ENCODE measurements at places on chromosomes 13 and 19.

DNA sequence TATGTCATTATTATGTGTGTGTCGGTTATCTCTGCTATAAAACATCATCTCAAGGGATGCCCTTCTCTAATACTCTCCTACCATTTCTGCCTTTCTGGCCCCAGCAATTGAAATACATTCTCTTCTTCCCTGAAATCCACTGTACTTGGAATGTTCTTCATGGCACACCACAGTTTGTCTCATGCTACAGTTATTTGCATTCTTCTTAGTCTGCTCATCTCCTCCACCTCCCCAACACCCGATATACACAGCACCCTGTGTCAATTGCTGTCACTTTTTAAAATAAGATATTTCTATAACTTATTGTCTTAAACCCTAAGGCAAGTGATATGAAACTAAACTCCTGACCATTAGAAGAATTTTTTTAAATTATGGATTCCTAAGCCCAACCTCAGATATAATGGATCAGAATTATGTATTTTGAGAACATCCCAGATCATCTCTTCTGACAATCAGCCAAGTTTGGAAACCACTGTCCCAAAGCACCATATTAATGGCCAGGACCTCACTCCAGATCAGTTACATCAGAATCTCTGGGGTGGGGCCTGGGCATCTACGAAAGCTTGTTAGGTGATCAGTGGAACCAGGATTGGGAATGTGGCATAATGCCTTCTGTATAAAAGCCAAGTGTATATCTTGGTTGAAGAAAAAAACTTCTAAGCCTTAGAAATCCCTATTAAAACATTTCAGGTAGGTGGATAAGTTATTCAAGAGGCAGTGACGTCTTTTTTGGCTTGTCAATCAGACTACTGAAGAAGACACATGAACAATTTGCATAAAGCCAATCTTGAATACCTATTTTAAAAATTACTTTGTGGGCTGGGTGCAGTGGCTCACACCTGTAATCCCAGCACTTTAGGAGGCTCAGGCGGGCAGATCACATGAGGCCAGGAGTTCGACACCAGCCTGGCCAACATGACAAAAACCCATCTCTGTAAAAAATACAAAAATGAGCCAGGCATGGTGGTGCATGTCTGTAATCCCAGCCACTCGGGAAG is 30.0 kb upstream of the KBTBD7 start:
- DNase-seq = no peak

- no peak for DNase-seq
Measured at GRCh38 chr19:35293363-35293739, 1.4 kb downstream of the MAG start.

GRCh38 chr19:30895946-30896345 is 453.3 kb downstream of the TSHZ3 start:
- no peak for DNase-seq

DNA sequence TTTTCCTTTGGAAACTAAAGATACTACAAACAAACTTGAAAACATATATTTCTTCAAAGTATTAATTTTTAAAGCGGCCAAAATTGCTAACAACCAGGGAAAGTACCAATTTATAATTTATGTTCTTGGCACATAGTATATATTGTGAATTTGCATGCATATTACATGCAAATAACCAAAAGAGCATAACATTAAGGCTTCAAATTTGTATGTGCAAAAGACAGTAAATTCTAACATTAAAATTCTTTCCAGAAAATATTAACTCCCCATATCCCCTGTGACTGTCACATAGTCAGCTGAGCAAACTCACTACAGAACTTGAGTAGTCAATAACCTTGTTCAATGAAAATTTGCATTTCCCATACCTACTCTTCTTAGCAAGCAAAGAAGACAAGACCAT is 133.4 kb downstream of the ENOX1 start:
- no peak for DNase-seq

DNA sequence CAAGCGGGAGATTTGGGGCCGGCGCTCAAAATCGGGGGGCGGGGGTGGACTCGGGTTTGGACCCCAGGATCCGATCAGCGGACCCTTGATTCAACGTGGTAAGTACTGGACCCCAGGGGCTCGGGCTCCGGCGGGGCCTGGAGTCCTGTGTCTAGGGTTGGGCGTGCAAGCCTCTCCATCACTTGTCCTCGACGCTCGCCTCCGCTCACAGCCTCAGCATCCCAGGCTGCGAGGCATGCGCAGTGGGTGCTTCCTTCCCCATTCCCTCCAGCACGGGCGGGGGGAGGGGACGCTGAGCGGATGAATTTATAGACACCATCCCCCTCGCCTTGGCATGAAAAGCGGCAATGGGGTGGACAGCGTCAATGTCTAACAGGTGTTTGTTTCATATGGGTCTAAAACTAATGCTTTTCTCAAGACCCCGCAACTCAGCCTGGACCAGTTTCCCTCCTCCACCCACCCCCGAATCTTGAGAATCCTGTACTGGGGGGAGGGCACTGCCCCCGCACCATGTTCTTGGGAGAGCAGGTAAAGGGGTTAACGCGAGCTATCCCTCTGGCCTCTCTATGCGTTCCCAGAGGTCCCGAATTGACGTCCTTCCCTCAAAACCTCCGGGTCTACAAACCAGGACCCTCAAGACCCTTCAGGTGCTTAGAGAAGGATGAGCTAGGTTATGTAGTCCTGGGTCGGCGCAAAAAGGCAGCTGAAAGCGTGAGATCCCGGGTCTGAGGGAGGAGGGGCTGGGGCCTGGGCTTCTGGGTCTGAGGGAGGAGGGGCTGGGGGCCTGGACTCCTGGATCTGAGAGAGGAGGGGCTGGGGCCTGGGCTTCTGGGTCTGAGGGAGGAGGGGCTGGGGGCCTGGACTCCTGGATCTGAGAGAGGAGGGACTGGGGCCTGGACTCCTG is 579 bp downstream of the CPT1C start:
- no peak for DNase-seq

GRCh38 chr19:4815426-4816201 is 15.9 kb downstream of the TICAM1 start:
- peak; percentile 84 for DNase-seq

DNA sequence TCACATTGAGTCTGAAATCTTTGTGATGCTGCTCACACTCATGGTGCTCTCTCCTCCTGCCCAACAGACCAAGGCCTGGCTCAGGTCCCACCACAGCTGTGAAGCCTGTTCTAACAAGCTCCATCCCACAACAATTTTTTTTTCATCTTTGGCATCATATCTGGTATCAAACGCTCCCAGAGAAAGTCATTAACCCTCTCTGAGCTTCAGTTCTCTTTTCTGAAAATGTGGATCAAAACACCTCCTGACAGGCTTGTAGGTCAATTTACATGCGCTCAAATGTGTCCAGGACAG is 224.4 kb downstream of the LACC1 start:
- DNase-seq = no peak

- no peak for DNase-seq
Measured at GRCh38 chr19:2015608-2015950, at the start of gene BTBD2. Gene BTBD2, minus strand, starts transcription at chr19:2015714. Its CDS starts 11 bp downstream, at chr19:2015703.

DNA sequence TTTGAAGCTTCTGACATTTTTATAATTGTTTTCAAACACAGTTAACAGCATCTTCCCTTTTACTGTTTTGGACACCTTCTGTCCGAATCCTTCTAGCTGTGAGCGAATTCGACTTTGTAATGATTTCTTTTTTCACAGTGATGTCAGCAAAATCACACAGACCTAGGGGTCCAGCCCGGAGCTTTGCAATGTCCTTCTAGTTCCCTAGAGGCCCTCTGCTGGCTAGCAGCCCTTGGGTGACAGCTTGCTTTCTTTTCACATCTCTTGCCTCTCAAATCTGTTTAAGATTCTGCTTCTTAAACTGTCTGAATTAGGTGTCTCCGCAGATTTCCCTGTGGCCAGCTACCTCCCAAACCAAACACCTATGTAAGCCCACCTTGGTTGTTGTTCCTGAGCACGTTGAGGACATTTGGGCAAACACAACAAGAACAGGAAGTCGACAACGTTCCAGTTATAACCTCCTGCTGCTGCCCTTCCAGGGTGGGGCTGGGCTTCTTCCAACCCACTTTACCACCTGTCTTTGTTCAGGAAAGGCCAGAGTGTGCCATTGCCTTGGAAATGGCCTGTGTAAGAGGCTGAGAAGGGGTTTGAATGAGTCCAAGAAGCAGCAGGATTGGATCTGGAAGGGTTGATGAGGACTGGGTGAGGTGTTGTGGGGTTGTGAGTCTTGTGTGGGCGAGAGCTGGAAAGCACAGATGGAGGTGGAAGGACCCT is 123.1 kb downstream of the ATP8A2 start:
- no peak for DNase-seq

- DNase-seq = no peak
Measured at GRCh38 chr19:6693056-6693471, 23.1 kb upstream of the TNFSF14 start.

- DNase-seq = no peak
Measured at GRCh38 chr19:35194012-35194984, 34.2 kb downstream of the FAM187B start.

- DNase-seq = no peak
Measured at GRCh38 chr13:58085274-58085673, 453.7 kb downstream of the PCDH17 start.

Measured in left forelimb (tissue), 1 donor.